A549 (cell line): ENCODE measurements at places on chromosomes 5 and 9.

DNA sequence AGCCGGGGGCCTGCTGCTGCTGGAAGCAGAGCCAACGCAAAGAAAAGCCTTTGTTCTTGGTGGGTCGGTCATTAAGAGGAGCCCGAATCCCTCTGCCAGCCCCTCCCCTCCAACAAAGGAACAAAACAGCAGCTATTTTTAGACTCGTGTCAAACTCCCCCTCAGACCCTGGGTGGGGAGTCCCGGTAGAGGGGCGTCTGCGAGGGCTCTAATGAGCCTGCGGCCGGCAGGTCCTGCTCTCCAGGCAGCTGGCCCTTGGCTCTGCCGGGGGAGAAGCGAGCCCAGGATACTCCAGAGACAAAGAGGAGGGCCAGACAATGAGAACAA, 114.0 kb downstream of the LHX2 start:
- no peak for DNase-seq

DNA sequence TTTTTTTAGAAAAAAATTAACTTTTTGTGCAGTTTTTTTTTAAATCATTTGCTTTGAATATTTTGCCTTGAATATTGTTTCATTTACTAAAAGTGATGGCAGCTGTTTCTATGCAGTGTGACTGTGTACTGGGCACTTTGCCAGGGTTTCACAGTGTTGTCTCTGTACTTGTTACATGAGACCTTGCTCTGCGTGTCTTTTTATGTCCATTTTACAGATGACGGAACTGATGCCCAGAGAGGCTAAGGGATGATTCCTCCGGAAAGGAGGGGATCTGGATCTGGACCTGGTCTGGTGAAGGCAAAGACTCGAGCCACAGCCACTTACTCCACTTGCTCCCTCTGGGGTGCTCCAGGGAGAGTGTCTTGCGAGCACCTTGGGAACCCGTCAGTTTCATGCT, 124.8 kb upstream of the PTCH1 start:
- DNase-seq: no peak

DNA sequence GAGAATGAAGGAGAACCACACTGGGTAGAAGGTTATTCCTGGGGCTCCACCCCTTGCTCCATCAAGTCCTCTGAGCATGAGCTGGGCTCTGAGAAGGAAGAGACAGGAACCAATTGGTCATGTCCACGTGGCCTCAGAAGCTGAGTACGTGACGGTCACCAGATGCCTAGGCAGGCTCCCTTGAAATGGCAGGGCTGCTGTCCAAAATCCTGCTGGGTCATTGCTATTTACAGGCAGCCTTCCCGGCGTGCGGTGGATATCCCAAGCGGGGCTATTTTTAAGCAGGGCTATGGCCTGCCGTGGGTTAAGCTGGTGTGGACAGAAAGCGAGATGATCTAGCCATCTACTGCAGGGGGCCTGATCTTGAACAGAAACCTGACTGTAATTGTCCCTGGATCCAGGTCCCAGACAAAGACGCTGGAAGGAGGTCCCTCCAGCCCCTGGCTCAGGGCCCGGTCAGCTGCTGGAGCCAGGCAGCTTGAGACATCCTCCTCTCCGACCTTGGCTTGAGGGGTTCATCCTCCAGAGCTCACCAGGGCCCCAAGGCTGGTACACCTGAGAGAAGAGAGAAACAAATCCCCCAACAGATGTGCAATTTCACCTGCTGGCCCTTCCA, 550 bp upstream of the CKMT2 start:
- DNase-seq: no peak

- no peak for DNase-seq
Observed at GRCh38 chr5:7488734-7489133, 92.8 kb downstream of the ADCY2 start.

DNA sequence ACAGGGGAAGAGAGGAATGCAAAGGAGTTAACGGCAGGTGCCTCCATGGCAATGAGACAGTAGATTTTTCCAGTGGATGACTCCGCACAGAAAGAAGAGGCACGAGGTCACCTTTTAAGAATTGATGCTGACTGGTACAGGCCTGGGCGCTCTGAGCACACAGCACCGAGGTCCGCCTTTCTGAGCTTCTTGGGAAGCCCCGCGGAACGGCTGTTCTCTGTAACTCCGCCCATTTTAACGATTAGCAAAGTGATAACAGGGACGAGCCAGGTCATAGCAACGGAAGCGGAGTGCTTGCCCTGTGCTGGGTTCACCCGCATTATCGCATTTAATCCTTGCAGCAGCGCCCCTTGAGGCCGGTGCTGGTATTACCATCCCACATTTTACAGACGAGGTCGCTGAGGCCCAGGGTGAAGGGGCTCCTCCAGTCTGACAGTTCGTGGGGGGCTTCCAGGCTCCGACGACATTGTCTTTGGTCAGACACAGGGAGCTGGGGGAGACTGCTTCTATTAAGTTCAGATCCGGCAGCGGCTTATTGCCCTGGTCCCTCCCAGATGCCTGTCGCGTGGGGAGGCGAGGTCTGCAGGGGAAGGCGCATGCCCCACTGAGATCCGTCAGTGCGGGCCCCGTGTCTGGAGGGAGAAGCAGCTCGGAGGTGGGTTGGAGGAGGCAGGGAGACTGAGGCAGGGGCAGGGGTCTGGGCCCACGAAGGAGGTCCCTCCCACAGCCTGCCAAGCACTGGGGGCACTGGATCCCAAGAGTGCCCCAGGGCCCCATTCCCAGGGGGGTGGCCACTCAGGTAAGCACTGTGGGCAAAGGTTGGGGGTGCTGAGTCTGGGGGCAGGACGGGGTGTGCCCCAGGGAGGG, 22.3 kb upstream of the HMCN2 start:
- DNase-seq: peak; percentile 79

DNA sequence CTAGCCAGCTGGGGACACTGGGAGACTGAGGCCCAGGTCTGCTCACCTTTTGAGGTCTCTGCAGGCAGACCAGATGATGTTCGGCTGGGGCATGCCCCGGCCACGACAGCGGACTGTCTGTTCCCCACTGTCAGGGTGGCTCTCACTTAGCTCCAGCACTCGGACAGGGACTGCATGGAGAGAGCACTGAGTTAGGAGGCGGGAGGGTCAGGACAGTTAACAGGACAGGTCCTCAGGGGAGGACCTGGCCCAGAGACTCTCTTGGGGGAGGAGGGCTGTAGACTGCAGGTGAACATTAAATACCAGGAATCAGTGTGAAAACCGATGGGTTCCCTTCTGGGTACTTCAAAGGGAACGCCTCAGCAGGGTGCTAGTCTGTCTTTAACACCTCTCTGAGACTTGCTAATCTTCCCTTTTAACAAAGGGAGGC, 25.1 kb downstream of the PDGFRB start:
- no peak for DNase-seq

GRCh38 chr9:103889989-103890388, 204.1 kb upstream of the SMC2 start:
- no peak for DNase-seq

GRCh38 chr5:99587983-99588382, 659.2 kb upstream of the CHD1 start:
- no peak for DNase-seq

DNA sequence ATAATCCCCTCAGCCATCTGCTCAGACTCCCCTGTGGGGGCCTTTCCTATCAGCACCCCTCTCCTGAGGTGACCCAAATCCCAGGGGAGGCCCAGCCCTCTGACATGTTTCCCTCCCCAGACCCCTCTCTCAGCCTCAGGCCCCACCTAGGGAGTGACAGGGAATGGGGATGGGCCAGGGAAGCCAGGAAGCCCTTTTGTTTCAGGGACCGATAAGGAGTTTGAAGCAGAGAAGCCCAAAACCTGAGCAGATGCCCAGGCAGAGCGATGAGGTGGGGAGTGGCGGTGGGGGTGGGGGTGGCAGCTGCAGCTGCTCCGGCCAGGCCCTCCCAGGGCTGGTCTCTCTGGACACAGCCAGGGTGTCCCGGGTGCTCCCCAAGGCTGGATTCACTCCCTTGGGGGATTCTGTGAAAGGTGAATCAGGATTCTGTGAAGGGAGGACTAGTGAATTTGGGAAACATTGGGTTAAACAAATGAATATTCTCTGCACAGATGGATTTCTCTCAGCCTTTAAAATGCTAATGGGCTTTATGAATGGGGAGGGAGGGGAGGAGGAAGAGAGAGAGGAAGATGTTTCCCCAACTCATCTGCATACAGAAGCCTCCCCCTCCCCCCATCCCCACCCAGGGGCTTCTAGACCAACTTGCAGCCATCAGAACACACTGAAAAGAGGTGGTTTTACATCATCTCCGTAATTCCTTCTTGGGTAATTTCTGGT, 17.4 kb downstream of the AKNA start:
- no peak for DNase-seq

GRCh38 chr5:142530904-142531303, 155.0 kb downstream of the FGF1 start:
- no peak for DNase-seq

GRCh38 chr5:6430418-6431028, 18.1 kb upstream of the UBE2QL1 start:
- no peak for DNase-seq

GRCh38 chr5:158819095-158819494, 280.6 kb downstream of the EBF1 start:
- no peak for DNase-seq

- no peak for DNase-seq
Observed at GRCh38 chr9:136399176-136400037, 563 bp downstream of the SNAPC4 start.

DNA sequence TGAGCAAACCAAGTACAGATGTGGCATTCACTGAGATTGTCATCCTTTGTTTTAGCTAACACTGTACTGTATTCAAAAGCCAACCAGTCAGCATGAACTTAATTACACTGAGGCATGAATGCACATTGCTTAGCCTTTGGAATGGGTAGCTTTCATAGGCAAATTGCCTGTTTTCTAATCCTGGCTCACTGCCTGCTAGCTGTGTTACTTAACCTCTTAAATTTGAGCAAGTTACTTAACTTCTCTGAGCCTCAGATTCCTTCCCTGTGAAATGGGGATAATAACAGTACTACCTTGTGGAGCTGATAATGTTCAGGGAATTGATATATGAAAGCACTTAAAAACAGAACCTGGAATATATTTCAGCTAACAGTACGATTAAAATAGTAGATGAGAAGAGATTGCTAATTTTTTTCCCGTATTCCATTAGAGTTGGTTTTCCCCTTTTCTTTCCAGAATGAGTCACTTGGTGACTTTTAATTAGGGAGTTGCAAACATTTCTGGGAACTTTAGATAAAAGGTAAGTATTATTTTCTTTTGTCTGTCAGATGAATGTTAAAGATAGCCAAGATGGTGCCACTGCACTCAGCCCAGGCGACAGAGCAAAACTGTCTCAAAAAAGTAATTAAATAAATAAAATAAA, 43.9 kb downstream of the ARRDC3 start:
- no peak for DNase-seq

DNA sequence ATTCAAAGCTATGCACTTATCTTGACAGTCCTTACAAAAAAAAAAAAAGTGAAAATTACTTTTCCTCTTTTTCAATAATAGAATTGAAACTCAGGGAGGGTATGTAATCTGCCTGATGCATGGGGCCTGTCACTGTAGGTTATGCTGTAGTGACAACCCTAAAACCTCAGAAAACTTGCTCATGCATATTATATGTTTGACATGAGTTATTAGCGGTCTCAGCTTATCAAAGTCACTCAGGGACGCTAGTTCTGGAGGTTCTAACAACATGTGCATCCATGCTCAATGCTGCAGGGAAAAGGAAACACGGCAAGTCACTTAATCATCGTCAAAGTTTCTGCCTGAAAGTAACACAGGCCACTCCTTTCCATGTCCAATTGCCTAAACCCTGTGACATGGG, 78.4 kb upstream of the TMEM252 start:
- DNase-seq: no peak

GRCh38 chr5:139399501-139400121, 4.3 kb downstream of the SPATA24 start:
- DNase-seq: no peak

DNA sequence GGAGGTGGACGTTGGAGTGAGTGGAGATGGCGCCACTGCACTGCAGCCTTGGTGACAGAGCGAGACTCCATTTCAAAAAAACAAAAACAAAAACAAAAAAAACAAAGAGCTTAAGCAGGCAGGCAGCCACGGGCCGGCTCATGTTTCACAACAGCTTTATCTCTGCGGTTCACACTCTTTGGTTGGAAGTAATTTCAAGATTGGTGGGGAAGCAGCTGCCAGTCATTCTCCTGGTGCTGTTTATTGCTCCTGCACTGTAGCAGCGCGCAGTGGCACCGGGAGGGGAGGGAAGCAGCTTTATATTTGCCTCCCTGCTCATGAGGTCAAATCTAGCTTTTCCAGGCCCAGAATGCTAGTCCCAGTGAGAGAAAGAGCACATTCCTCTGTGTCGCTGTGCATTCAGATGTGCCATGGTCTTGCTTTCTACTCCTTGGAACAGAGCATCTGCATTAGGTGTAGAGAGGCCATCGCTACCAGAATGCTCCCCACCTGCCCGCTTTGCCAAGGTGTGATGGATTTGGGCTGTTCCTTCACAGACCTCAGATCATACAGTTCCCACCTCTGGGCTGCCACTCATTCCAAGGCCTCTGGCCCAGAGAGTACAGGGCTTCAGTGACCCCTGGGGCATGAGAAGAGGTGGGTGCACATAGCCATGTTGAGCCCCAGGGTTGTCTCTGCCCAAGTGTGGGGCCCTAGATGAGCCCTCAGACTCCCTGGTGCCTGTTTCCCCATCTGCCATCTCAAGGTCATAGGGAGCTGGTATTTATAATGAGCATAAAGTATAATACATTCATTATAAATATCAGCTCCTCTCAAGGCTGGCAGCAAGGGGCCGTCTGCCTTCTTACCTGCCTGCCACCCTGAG, 270.4 kb downstream of the MED10 start:
- no peak for DNase-seq

DNA sequence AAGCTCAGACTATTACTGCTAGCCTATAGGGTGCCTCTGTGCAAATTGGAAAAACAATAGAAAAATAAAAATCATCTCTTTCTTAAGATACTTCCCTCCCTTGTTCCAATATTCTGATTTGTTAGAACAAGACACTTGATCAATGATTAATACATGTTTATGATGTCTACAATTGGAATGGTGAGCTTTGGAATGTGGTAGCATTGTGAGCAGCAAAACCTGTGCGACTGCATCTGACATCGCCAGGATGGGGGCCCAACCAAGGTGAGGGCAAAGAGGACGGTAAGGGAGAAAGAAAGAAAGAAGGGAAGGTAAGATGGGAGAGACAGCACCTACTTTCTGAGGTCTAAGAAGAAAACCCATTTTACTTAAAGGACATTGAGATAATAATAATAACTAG, 183.0 kb upstream of the TRIM32 start:
- DNase-seq: no peak
